ENCODE measurements at places on chromosomes 1 and 21.

GRCh38 chr1:65845535-65846060 is 52.9 kb downstream of the PDE4B start:
- DNase-seq = no peak

- no peak for DNase-seq
Measured at GRCh38 chr1:212438831-212439237, 6.1 kb downstream of the NENF start.

- DNase-seq = no peak
Measured at GRCh38 chr21:16742741-16743140, 770.1 kb upstream of the CXADR start.

DNA sequence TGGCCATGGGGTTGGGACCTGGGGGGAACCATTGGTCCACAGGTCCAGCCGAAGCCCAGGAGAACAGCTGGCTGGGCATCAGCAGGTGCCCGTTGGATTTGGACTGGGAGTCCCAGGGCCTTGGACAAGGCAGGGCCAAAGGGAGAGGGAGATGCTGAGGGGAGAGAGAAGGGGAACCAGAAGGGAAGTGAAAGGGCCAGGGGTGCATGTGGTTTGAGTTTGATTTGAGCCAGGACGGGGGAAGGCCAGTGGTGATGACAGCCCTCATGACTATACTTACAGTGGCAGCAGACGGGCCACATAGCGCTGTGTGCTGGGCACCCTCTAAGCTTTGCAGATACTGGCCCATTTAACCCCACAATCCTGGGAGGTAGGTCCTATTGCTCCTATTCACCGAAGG is 18.8 kb downstream of the AGRN start:
- DNase-seq = no peak

GRCh38 chr1:241612533-241613477 is 27.4 kb downstream of the CHML start:
- no peak for DNase-seq

DNA sequence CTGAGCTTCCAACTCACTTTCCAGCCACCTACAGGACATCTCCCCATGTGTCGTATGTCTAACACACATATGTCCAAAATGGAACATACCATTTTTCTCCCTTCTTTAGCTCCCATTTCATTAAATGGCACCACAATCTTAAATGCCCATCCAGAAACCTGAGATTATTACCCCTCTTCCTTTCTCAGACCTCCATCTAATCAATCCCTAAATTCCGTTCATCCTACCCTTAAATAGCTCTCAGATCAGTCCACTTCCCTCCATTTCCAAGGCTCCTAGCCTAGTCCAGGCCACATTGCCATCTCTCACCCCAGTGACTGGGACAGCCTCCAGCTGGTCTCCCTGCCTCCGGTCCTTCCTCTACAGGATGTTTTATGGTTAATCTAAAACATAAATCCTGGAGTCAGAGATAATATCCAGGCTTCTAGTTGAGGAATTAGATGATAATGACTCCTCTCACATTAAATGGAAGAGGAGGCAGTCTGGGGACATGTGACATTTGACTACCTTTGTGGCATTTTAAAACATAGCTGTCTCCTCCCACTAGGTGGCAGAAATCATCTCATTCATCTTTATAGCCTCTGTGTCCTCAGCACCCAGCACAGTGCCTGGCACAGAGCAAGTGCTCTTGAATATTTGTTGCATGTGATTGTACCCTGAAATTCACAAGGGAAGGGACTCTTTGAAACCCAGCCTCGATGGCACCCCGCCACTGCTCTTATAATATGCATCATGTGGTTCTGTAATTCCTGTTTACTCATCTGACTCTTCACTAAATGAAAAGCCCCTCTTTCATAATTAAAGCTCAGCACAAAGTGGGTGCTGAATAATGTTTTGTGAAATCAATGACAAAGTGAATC is 102.3 kb downstream of the TMEM53 start:
- no peak for DNase-seq
